Activated CD4-positive, alpha-beta T cell treated with anti-CD3 and anti-CD28 coated beads for 1 hour (primary cell): ENCODE measurements at places on chromosomes 13 and 19.

GRCh38 chr13:113190181-113190580, 18.3 kb downstream of the PCID2 start:
- no peak for DNase-seq

GRCh38 chr13:99959540-99960230, 11.9 kb downstream of the ZIC5 start:
- DNase-seq = no peak

- DNase-seq = no peak
Observed at GRCh38 chr19:3100747-3101730, 6.9 kb downstream of the GNA11 start.

- no peak for DNase-seq
Observed at GRCh38 chr13:98032168-98032567, 78.7 kb downstream of the IPO5 start.

DNA sequence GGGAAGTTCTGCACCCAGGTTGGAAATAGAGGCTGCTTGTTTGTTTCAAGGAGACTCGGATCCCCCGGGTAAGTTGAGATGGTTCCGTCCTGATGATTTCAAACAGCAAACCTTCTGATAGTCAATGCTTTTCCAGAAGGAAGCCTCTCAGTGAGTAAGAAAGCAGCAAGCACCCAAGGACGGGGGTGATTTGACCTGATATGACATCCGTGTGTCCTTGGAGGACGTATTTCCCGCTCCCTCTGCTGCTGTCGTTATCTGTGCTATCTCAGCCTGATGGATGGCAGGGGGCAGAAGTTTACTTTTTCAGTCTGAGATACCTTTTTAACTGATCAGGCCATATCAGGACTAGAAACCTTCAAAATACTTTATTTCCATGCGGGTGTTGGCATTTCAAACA, 5.7 kb upstream of the GGACT start:
- no peak for DNase-seq
